ENCODE measurements at places on chromosomes 4 and X. TPM values are rescaled to one million over a fixed set of nuclear protein-coding genes. Genes with fewer than 3 reads are reported as not detected.
A peak's percentile ranks its signal among the peaks of the same experiment; 100 is the strongest.

DNA sequence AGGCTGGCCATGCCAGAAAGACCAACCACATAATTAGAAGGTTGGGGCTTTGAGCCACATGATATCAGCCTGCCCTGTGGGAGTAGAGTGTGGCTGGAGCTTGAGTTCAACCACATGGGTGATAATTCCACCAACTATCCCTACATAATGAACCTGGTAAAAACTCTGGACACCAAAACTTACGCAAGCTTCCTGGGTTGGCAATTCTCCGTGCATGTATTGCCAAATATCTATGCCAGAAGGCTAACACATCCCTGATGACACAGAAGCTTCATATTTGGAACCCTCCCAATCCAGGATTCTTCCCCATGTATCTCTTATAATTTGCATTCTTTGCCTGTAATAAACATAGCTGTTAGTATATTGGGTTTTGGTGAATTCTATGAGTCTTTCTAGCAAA, 68.2 kb downstream of the FUNDC1 start:
- no peak for DNase-seq

- no peak for DNase-seq
Measured at GRCh38 chrX:55787063-55787462, 69.5 kb downstream of the RRAGB start.

- no peak for DNase-seq
Measured at GRCh38 chr4:164383358-164384220, 370.3 kb upstream of the SMIM31 start.

- no peak for DNase-seq
Measured at GRCh38 chrX:97369947-97370346, 486.2 kb downstream of the RPA4 start.

DNA sequence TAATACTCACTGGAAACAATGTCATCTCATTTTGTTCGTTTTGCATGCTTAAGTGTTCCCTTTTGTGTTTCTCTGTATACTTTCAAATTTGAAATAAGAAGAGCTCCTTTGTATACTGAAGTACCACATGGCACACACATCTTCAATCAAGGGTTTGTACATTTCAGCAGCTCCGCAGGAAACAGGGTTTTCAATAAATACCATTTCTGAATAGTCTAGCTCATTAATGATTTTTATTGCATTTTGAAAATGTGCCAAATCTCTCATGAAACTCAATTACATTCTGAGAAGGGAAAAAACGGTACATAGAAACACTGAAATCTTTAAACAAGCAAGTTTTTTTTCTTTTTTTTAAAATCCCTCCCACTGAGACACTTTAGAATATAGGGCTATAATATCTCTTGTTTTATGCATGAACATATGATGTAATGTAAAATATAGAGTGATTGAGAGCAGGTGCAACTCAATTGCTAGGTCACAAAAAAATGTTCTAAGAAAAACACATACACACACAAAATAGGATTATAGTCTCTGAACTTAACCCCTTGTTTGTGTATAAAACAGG, 914.2 kb upstream of the PCDH7 start:
- no peak for DNase-seq

- no peak for DNase-seq
Measured at GRCh38 chr4:114103908-114104307, 124.5 kb upstream of the ARSJ start.

GRCh38 chrX:71056867-71057266, 11.3 kb downstream of the SNX12 start:
- DNase-seq = no peak

DNA sequence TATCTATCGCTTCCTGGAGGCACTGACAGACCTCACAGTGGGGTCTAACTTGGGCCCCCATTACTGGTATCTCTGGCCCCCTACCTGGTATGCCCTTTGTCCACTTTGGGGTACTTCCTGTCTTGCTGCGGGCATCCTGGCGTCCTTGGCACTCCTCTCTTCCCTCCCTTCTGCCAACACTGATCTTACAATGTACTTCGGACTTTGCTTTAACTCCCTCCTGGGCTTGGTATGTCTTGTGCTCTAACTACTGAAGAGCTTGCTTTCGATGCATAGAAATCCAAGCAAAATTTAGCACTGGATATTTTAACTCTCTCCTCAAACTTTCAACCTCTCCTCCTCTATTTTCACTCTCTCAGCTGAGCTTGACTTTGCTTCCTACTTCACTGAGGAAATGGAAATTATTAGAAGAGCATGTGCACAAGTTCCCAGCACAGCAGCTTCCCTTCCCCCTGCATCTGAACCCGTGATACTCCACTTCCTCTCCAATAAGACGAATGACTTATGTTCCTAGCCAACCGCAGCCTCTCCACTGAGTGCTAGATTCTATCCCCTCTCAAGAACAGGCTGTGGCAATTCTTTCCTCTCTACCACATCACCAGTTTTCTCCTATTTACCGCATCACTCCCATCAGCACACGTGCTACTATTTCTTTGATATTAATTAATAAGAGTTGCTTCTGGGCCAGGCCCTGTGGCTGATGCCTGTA, 52.9 kb downstream of the SUPT20HL2 start:
- DNase-seq = no peak

GRCh38 chr4:158649111-158649680, 22.5 kb downstream of the C4orf46 start:
- DNase-seq = no peak

- DNase-seq = no peak
Measured at GRCh38 chr4:110869862-110870572, 247.1 kb upstream of the PITX2 start.

DNA sequence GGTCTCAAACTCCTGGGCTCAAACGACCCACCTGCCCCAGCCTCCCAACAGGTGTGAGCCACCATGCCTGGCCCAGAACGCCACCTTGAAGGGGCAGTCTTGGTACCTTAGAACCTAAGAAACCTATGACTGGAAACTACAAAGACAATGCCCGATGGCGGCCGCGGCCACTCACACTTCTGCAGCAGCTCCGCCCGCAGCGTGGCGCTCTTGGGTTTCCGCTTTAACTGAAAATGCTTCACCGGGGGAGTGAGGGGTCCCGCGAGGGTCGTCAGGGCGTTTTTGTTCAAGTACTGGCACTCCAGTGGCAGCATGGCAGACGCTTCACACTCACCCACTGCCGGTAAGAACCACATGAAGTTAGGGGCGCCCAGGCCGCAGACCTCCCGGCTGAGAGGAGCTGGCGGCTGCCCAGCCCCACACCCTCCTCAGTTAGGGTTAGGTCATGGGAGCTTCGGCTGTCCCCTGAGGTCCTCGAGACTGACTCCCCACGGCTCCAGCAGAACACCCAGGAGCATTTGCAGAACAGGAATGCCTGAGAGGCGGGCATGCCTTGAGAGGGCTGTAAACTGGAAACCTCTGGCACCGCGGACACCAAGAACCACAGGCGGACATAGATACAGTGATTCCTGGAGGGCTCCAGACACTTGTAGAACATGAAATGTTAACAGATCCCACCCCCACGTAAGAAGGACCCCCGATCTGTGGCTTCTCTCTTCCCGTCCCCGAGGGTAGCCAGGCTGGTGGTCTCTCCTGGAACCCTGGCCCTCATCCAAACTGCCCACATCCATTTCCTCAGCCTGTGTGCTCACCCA, 19.0 kb downstream of the NELFA start:
- no peak for DNase-seq

GRCh38 chrX:118498351-118498750, 2.7 kb downstream of the DOCK11 start:
- no peak for DNase-seq

DNA sequence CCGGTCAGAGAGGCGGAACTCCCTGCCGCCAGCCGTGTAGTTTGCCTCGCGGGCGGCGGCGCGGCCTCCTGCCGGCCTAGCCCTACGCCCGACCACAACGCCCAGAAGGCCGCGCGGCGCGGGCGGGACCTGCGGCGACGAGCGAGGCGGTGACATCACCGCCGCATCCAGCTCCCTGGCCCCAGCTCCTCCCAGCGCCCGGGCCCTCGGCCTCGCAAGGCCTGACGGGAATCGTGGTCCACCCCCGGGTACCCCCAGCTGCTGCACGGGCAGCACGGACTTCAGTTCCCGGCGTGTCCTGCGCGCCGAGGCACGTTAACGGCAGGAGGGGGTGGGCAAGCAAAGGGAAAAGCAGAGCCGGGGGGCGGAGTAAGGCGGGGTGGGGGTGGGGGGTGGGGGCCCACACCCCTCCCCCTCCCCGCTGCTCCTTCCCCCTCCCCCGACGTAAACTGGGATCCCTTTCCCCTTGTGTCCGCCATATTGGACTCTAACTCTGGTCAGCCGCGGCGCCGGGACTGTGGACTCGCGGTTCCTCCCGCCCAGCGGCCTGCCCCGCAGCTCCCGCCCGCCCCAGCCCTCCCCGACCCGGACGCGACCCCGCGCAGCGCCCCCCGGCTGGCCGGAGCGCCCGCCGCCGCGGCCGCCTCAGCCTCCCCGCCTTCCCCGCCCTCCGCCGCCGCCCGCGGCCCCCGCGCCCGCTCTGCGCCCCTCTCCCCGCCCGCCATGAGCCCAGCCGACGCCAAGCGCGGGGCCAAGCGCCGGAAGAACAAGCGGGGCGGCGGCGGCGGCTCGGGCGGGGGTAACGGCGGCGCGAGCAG, at the start of gene FAM193A:
FAM193A (plus strand) TSS at position 455 of the 818 bp plus-strand sequence; CDS start at position 724, 269 bp downstream.
- peak; percentile 97 for DNase-seq

DNA sequence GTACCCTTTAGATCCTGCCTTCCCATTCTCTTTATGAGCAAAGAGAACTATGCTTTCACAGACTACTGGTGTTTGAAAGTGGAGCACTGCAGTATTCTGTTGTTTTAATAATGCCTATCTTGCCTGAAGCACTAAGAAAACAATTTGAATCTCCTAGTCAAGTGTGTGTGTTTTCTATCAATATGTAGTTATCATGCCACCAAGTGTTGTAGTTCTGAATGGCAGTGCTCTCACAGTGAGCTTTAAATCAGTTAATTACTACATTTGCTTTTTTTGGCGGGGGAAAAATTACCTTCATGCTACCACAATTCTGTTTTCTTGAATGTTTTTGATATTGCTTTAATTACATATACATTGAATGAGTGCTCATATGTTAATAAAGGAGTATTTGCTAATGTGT, 143.6 kb upstream of the FAM47A start:
- DNase-seq = no peak

GRCh38 chrX:37590047-37590446, 18.6 kb downstream of the LANCL3 start:
- DNase-seq = no peak

GRCh38 chr4:9924750-9925149, 96.5 kb downstream of the SLC2A9 start:
- DNase-seq = no peak

DNA sequence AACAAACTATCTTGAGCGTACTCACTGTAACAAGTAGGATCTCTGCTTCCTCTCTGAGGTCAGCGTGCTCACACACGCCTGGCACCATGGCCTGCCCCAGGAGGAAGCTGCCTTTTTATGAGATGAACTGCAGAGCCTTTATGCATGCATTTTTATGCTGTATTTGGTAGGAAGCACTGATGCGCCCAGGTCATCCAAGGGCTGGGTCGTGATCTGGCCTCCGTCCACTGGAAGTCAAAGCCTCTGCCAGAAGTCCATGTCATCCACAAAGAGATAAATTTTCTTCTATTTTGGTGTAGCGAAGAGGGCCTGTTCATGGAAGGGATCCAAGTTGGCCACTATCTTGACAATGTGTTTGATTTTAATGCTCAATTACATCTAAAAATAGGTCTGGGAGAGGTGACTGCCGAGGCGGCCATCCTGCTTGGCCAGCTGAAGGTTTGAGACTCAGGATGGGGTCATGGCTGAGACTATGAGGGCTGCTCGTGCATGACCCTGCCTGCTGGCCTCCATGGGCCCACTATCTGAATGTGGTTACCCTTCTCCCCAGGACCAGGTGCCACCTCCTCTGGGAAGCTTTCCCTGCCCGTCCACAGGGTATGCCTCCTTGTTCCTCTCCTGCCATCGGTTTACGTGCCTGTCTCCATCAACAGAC, 50.3 kb downstream of the HTRA3 start:
- no peak for DNase-seq

DNA sequence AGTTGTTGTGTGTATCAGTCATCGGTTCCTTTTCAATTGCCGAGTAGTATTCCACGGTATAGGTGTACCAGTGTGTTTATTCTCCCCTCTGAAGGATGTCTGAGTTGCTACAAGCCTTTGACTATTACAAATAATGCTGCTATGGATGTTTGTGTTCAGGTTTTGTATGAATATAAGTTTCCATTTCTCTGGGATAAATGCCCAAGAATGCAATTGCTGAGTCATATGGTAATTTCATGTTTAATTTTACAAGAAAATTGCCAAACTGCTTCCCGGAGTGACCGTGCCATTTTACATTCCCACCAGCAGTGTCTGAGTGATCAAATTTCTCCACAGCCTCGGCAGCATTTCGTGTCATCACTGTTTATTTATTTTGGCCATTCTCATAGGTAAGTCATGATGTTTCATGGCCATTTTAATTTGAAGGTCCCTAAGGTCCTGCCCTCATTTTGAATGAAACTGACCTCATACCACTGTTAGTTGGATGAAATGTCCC, 73.9 kb downstream of the IRF2 start:
- no peak for DNase-seq

GRCh38 chrX:131565909-131566308, 22.0 kb downstream of the OR13H1 start:
- DNase-seq = no peak

DNA sequence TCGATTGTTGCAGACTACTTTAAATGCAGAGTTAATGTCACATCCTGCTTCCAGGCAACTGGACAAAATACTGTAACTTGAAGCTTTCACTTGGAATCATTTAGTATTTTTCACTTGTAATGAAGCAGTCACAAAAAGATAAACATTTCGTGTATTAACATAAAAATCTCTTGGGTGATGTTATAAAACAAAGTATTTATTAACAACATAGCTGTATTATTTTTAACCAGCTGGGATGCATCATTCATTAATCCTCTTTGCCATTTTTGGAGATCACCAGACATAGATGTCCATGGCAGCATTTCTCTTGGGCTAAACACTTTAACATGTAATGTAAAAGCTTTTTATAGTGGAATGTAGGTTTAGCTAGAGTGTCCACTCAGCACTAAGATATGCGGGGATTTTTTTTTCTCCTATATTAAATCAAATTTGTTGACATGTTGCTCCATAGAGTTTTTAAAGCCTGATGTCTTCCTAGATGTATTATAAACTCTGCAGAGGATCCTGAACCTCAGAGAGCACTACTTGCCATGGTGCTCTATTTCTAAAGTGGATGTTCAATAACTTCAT, 193.7 kb upstream of the SPANXN4 start:
- no peak for DNase-seq

GRCh38 chr4:27278615-27279375, 418.2 kb downstream of the STIM2 start:
- DNase-seq = peak; percentile 2

GRCh38 chr4:8701126-8702019, 108.8 kb downstream of the CPZ start:
- DNase-seq = no peak

GRCh38 chr4:175341203-175341755, 423.1 kb downstream of the ADAM29 start:
- no peak for DNase-seq

POF1B gene
- total RNA-seq = not detected

CTSO gene
- 2.6 TPM for total RNA-seq

PNCK gene
- 1.0 TPM for total RNA-seq

CDX4 gene
- not detected for total RNA-seq

TXK gene
- 16.4 TPM for total RNA-seq

REELD1 gene
- not detected for total RNA-seq
